ENCODE measurements at places on chromosomes 2 and 18.
A peak's percentile ranks its signal among the peaks of the same experiment; 100 is the strongest.

- no peak for DNase-seq
Measured at GRCh38 chr18:9914334-9914583, 443 bp downstream of the VAPA start.

GRCh38 chr2:31223026-31223425 lies 5.7 kb upstream of the CAPN14 start:
- DNase-seq, result no peak

GRCh38 chr2:64666810-64667438 lies 13.2 kb upstream of the SERTAD2 start:
- DNase-seq, result no peak

DNA sequence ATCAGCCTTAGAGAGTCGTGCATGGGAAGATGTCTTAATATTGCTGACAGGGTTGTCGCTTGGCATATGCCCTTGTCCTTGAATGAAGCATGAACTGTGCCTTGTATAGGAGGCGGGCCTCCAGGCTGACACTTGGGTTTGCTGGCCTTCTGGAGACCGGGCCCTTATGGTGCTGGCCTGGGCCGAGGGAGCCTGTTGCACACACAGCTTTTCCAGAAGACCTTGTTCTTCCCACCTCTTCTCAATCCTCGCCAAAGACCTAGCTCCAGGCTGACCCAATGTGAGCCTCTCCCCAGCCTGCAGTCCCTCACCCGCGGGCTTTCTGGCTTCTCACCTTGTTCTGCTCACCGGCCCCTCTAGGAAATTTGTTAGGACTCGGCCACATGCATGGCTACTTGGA lies 199.1 kb downstream of the FAM210A start:
- DNase-seq, result no peak

GRCh38 chr2:226983895-226984749 lies 148.3 kb downstream of the RHBDD1 start:
- no peak for DNase-seq

GRCh38 chr2:170088776-170089175 lies 89.2 kb upstream of the MYO3B start:
- peak; percentile 13 for DNase-seq

GRCh38 chr2:135475128-135475527 lies 55.9 kb downstream of the ZRANB3 start:
- DNase-seq, result no peak

- DNase-seq, result no peak
Measured at GRCh38 chr2:204012072-204012653, 75.6 kb downstream of the ICOS start.

- DNase-seq, result no peak
Measured at GRCh38 chr18:23532848-23533247, 29.5 kb downstream of the RMC1 start.

DNA sequence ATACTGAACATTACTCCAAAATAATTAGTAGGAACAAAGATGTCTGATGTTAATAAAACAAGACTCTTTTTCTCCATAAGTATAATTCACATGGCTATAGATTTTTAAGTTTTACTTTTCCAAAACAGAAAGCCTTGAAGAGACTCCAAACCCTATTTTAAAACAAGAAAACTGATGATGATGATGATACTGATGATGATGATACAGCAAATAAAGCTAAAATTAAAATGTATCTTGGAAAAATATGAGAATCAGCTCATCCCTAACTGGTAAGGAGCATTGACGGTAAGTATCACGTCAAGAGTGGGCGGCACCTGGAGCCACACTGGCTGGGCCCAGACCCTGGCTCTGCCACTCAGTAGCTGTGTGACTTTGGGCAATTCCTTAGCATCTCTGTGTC lies 39.6 kb downstream of the ID2 start:
- no peak for DNase-seq

GRCh38 chr2:42903821-42904575 lies 111.6 kb upstream of the HAAO start:
- no peak for DNase-seq

DNA sequence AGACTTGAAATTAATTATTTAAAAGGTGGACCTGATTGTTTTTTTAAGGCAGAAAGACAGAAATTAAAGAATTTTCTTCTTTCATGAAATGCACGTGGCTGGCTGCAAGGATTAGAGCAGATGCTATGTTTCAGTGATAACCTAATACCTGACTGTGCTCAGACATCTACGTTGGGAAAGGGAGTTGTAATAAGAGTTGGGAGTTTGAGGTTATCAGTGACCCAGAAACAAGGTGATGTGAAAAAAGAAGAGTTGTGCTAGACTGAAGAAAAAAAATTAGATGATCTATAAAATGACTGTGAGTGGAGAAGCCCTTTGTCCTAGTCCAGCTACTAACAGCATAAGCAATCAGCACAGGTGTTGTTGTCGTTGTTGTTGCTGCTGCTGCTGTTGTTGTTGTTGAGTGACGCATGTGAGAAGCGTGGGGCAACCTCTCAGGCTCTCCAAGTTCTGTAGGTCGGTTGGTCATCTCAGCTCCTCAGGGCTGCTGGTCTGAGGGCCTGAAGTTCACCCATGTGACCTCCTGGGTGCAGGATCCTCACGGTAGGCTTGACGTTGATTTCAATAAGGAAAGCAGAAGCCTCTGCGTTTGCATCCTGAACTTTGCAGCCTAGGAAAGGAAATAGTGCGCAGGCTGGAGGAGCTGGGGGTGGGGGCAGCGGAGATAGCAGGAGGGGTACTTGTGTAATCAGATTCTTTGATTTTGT lies 7.6 kb downstream of the POU3F3 start:
- no peak for DNase-seq

GRCh38 chr2:66301022-66301766 lies 133.7 kb upstream of the MEIS1 start:
- no peak for DNase-seq

DNA sequence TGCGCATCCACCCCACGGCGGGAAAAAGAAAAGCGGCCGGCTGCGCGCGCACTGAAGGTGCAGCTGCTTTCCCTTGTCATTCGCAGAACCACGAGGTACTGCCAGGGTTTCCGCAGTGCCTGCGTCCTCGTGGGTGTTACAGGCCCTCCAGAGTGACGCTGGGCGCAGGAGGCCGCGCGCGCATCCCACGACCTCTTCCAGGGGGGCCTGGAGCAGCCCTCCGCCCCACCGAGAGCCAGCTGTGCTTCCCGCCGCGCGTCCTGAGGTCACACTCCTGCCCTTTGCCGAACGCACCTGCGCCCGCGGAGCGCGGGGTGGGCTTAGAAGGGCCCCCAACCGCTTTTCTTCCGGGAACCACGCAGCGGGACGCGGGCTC lies 378 bp upstream of the IAH1 start:
- peak; percentile 85 for DNase-seq

- DNase-seq, result no peak
Measured at GRCh38 chr2:15763106-15763821, 171.6 kb downstream of the DDX1 start.

DNA sequence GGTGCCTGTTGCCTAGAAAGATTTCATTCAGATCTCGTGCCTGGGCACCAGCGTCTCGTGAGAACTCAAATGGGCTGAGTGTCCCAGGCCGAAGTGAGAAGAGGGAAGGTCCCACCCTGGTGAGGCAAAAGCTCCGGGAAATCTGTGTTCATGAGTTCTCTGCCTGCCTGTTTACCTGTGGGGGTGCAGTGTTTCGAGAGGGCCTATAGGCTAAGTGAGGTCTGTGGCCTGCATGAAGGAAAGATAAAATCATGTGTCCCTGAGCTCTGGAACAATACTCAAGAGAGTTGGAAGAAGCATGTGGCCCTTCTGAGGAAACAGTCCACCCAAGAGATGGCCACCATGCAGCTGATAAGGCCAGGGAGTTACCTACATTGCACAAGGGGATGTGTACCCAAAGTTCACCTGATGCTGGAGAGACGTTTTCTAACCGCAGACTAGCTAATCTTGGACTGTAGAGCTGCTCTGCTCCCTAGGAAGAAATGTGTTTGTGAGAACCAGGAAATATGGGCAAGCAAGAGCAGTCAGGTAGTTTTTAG lies 63.5 kb upstream of the ST3GAL5 start:
- peak; percentile 21 for DNase-seq

- no peak for DNase-seq
Measured at GRCh38 chr2:6776125-6776524, 89.6 kb downstream of the CMPK2 start.

DNA sequence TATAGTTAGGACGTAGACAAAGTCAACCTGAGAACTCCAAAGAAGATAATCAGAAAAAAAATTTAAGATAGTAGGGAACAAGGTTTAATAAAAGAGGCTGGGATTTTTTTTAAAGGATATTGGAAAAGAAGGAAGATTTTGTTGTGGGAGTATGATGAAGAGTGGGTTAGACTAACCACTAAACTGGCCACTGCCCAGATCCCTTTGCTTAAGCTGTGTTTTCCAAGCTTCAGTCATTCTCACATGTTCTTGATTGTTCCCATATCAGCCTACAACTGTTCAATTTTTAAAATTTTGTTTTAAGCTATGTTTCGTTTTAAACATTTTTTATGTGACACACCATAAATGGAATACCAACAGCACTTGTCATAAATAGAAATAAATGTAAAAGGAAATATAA lies 284.5 kb upstream of the MMADHC start:
- DNase-seq, result no peak
